Immature natural killer cell (primary cell): ENCODE measurements at places on chromosomes 4 and X. TPM values are rescaled to one million over a fixed set of nuclear protein-coding genes. Genes with fewer than 3 reads are reported as not detected.

GRCh38 chr4:181761156-181761555, 482.0 kb upstream of the TENM3 start:
- no peaks in the 10 kb centered on the region for H3K4me1 ChIP-seq
- H3K27me3 ChIP-seq, result no peaks in the 10 kb centered on the region
- no peak overlapping the region for H3K27ac ChIP-seq
- H3K4me3 ChIP-seq, result no peak overlapping the region
- no peak for DNase-seq
- no peaks in the 10 kb centered on the region for H3K36me3 ChIP-seq

DNA sequence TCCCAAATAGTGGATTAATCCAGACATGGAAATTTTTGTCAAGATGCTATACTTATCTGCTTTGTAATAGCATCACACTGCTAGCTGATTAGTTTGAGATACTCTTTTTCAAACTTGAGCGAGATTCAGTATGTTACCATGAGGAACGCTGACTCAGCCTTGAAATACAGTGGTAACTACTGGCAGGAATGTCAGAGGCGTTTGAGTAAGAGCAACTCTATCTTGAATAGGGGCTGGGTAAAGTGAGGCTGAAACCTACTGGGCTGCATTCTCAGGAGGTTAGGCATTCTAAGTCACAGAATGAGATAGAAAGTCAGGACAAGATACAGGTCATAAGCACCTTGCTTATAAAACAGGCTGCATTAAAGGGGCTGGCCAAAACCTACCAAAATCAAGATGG, 2519.6 kb downstream of the ARAP2 start:
- H3K27me3 ChIP-seq, result no peaks in the 10 kb centered on the region
- H3K36me3 ChIP-seq, result no peaks in the 10 kb centered on the region

GRCh38 chrX:72062916-72063315, 68.8 kb downstream of the RTL5 start:
- peaks cover under 1% of the 10 kb centered on the region for H3K4me1 ChIP-seq
- no peak for DNase-seq
- peaks cover 3% of the 10 kb centered on the region for H3K36me3 ChIP-seq
- H3K27ac ChIP-seq, result no peak overlapping the region
- no peak overlapping the region for H3K4me3 ChIP-seq

DNA sequence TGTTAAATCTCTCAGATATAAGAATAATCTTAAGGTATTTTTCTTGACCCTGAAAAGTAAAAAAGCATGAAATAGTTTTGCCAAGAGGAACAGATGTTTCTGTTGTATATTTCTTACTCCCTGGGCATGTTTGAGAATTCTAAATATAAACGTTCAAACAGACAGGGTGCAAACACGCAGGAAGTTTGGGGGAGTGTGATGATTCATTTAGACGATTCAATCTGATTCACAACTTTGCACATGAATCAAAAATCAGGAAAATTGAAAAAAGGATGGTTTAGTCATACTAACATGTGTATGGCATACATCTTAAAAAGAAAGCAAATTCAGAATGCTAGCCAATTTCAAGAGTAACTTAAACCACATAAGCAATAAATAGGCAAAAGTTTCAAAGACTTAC, 340.3 kb upstream of the GRID2 start:
- no peaks in the 10 kb centered on the region for H3K4me1 ChIP-seq
- no peak for DNase-seq
- H3K27me3 ChIP-seq, result no peaks in the 10 kb centered on the region
- H3K36me3 ChIP-seq, result no peaks in the 10 kb centered on the region
- no peak overlapping the region for H3K27ac ChIP-seq
- no peak overlapping the region for H3K4me3 ChIP-seq

Gene SERTM2
- polyA plus RNA-seq, result not detected

GRCh38 chrX:134623293-134624045, 34.8 kb downstream of the PLAC1 start:
- H3K27ac ChIP-seq, result no peak overlapping the region
- no peaks in the 10 kb centered on the region for H3K27me3 ChIP-seq
- no peaks in the 10 kb centered on the region for H3K4me1 ChIP-seq
- no peak for DNase-seq
- no peak overlapping the region for H3K4me3 ChIP-seq
